ENCODE measurements at places on chromosomes 2 and 18. TPM values are rescaled to one million over a fixed set of nuclear protein-coding genes. Genes with fewer than 3 reads are reported as not detected.

The DPP10 gene
- not detected for total RNA-seq

The PARD3B gene
- total RNA-seq = 2.4 TPM

The PLGLB1 gene
- 0.25 TPM for total RNA-seq

The SOWAHC gene
- 12.4 TPM for total RNA-seq

The GAL3ST2 gene
- total RNA-seq = not detected

The PAIP2B gene
- total RNA-seq = 0.54 TPM

The AGXT gene
- total RNA-seq = not detected

The KLHL41 gene
- total RNA-seq = 1.00 TPM

The EGR4 gene
- not detected for total RNA-seq

The NT5C1B gene
- 0.10 TPM for total RNA-seq

The TIGD1 gene
- 1.4 TPM for total RNA-seq

The ACADL gene
- not detected for total RNA-seq

The OTX1 gene
- total RNA-seq = not detected

The CSRNP3 gene
- total RNA-seq = 2.7 TPM

The CNGA3 gene
- not detected for total RNA-seq

The SIX3 gene
- total RNA-seq = not detected

The ADCYAP1 gene
- 1.7 TPM for total RNA-seq

The ITGB6 gene
- total RNA-seq = not detected

The RESP18 gene
- not detected for total RNA-seq

The CFC1 gene
- not detected for total RNA-seq

The ADAM23 gene
- 5.7 TPM for total RNA-seq

The LOXHD1 gene
- 0.05 TPM for total RNA-seq

The HRH4 gene
- not detected for total RNA-seq

The RAD51AP2 gene
- not detected for total RNA-seq

The IER3IP1 gene
- total RNA-seq = 8.3 TPM

The SERPINB4 gene
- not detected for total RNA-seq

The KLHL29 gene
- 3.5 TPM for total RNA-seq

The RASGRP3 gene
- total RNA-seq = 4.2 TPM

The TUBA3D gene
- not detected for total RNA-seq

The DYNAP gene
- total RNA-seq = not detected

The RNMT gene
- 15.6 TPM for total RNA-seq

The ZNF385B gene
- total RNA-seq = 0.49 TPM

All from cardiac ventricle fibroblast (primary cell).